ENCODE measurements at places on chromosomes 6 and 20. TPM values are rescaled to one million over a fixed set of nuclear protein-coding genes. Genes with fewer than 3 reads are reported as not detected.

Gene HEY2
- total RNA-seq = 22.7 TPM

Gene HLA-DRB1
- not detected for total RNA-seq

- no peaks in the 10 kb centered on the region for H3K4me1 ChIP-seq
- no peak overlapping the region for H3K27ac ChIP-seq
- no peak overlapping the region for H3K4me3 ChIP-seq
- H3K36me3 ChIP-seq = no peaks in the 10 kb centered on the region
Observed at GRCh38 chr6:54254886-54255285, 53.4 kb upstream of the TINAG start.

GRCh38 chr6:146315381-146316174 lies 228.1 kb upstream of the RAB32 start:
- H3K4me3 ChIP-seq = no peak overlapping the region
- no peaks in the 10 kb centered on the region for H3K4me1 ChIP-seq
- no peak for DNase-seq
- no peak overlapping the region for H3K27ac ChIP-seq

DNA sequence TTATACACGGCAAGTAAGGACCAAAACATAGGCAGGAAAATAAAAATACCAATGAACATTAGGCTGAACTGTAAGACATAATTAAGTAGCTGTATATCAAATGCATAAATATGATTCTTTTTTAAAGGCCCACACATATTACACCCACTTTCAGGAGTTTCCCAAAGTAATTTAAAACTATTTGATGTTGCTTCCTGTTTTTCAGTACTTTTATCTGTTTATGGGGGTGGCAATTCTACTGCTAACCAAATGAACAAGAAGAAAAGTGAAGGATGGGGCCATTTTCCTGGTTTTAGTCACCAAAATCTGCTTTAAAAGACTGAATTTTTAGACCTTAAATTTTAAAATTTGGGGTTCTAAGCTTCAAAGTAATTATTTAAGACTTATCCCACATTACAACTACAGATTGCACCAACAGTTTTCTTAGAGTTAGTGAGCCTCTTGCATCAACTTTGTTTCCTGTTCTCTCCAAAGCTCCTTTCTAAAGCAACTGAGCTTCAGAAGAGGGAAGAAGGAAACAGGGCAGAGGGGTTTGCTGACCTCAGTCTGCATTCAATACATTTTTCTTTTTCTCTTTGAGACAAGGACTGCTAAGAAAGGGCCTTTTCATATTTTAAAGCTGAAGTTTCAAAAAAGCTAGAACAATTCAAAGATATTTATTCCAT lies 191.0 kb downstream of the BACH2 start:
- H3K4me1 ChIP-seq = no peaks in the 10 kb centered on the region
- no peaks in the 10 kb centered on the region for H3K36me3 ChIP-seq
- DNase-seq = no peak

Data from osteocyte (in vitro differentiated cells).